CD4-positive, alpha-beta T cell treated with Interleukin-6 for 4 hours (primary cell): ENCODE measurements at places on chromosomes 5 and 9.

GRCh38 chr5:77987331-77987730 lies 211.2 kb upstream of the TBCA start:
- no peak for DNase-seq

DNA sequence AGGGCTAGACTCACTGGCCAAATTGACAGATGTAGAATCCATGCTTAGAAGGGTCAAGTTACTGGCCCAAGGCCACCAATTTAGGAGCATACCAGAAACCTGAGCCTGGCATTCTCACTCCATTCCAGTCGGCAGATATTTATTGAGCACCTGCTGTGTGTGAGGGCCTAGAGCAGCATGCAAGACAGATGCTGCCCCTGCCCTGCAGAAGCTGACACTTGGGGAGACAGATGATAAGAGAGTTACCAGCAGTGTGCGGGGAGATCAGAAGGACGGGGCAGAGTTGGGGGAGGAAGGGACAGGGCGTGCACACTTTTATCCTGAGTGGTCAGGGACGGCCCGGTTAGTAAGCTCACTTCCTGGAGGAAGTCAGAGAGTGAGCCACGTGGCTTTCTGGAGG lies 111.5 kb upstream of the RAPGEF1 start:
- DNase-seq = no peak

GRCh38 chr9:23434654-23435053 lies 391.4 kb downstream of the ELAVL2 start:
- DNase-seq = no peak

DNA sequence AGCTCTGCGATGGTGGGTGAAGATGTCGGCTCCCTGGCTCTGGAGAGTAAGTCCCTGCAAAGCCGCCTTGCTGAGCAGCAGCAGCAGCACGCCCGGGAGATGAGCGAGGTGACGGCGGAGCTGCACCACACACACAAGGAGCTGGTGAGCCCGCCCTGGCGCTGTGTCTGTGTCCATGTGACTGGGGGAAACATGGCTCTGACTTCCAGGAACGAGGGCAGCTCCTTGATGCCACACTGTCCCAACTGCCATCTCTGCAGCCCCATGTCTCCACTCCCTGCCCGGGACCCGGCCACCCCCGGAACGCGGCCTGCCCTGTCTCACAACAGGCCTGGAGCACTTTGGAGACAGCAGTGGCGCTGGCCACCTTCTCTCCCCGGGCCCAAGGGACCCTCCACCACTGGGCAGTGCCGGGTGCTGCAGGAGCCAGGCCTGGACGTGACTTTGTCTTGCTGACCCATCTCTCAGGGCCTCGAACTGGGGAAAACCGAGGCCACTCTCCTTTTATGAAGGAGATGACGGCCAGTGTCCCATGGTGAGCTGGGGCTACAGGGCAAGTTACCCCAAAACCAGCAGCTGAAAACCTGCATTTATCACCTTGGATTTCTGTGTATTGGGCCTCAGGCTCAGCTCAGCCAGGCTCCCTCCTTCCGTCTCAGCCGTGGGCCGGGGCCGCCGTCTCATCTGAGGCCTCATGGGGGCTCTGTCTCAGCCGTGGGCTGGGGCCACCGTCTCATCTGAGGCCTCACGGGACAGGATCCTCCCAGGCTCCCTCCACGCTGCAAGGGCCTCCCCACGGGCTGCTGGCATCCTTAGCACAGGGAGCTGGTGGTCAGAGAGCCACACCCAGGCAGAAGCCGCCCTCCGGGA lies 28.6 kb downstream of the CEP72 start:
- no peak for DNase-seq

DNA sequence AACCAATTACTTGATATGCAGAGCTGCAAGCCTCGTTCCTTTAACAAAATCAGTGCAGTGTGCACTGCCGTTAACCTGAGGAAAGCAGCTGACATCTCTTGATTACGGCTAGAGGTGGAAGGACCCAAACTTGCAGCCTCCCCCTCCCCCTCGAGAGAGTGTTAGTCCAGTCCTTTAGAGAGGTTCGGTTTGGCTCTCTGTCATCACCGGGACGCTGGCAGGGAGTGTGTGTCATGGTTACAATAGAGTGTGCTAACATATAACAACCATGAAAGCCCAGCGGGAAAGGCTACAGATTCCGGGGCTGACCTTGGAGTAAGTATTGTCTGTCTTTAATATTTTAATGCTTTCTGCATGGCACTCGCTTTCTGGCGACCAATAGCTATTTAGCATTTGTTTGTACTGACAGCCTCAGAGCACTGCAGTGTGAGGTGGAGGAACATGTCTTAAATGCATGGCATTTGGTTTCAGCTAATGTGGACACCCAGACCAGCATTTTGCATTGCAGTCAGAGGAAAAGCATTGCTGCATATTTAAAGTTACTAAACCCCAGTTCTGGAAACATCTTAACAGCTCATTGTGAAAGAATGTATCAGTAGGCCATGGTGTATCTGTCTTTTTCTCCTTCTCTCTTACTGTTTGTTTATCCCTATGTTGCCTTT lies 237.5 kb downstream of the CD180 start:
- no peak for DNase-seq

DNA sequence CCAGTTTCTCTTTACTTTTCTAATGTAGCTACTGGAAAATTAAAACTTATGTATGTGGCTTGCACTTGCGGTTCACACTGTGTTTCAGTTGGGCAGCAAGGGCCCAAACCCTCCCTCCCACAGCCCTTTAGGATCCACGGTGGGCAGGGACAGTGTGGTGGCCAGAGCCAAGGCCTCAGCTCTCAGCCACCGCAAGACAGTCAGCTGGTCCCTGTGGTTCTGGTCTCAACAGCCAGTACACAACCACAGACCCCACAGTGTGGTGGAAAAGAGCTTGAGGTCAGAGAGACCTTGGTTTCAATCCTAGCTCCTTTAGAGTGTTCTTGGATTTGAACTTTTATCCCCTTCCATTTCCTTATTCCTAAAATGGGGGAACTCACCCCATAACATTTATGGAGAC lies 153.0 kb upstream of the SMIM23 start:
- DNase-seq = no peak

- DNase-seq = no peak
Measured at GRCh38 chr9:108854641-108855528, 901 bp downstream of the ACTL7B start.

- no peak for DNase-seq
Measured at GRCh38 chr9:81214975-81215374, 474.4 kb downstream of the TLE1 start.

GRCh38 chr9:84207491-84207951 lies 133.0 kb downstream of the SLC28A3 start:
- DNase-seq = no peak
